Neuronal stem cell (in vitro differentiated cells): ENCODE measurements at places on chromosomes 3 and 15.

- DNase-seq: no peak
Observed at GRCh38 chr15:29698030-29698701, 124.1 kb downstream of the TJP1 start.

- no peak for DNase-seq
Observed at GRCh38 chr15:39127925-39128617, 452.8 kb upstream of the THBS1 start.

DNA sequence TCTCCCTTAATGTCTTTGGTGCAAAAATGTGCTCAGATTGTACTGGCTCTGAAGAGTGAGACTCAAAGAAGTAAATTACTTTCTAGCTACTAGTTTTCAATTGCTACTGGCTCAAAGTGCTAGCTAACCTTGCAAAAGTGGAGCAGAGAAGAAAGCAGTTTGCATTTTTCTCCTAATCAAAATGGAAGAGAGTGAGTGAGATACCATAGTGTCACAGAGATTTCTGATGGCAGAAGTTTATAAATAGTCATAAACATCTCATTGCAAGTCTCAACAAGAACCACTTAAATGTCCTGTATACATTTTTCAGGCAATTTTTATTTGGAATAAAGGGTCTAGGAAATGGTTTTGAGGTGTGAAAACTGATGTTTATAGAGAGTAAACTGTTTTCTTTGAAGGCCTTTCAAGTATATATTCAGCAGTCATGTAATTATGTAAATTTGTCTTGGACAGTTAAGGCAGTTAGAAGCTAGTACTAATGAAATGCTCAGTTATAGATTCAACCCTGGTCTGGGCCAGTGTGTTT is 237.7 kb upstream of the GOLIM4 start:
- DNase-seq: no peak

GRCh38 chr3:43923104-43923882 is 232.6 kb downstream of the ABHD5 start:
- DNase-seq: no peak

- no peak for DNase-seq
Observed at GRCh38 chr3:65641777-65642176, 396.9 kb downstream of the MAGI1 start.

- DNase-seq: no peak
Observed at GRCh38 chr15:45650889-45651525, 16.2 kb downstream of the SQOR start.

GRCh38 chr3:78659386-78659987 is 1108.3 kb downstream of the ROBO1 start:
- DNase-seq: peak; percentile 39

DNA sequence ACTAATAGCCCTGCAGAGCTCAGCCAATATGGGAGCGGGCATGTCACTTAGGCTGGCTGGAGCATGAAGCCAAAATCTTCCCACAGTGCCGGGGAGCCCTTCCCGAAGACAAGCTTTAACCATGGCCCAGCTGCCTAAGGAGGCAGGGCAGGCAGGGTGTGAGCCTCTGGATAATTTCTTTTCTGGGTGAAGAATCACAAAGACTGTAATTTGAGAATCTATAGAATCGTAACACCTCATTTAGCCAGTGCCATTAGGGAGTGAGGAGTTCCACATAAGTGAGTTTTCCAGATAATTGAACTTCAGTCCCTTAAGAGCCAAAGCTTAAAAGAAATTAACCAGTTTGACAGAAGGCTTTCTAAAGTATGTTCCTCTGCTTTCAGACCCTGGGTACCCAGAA is 40.2 kb upstream of the TLE3 start:
- DNase-seq: no peak

DNA sequence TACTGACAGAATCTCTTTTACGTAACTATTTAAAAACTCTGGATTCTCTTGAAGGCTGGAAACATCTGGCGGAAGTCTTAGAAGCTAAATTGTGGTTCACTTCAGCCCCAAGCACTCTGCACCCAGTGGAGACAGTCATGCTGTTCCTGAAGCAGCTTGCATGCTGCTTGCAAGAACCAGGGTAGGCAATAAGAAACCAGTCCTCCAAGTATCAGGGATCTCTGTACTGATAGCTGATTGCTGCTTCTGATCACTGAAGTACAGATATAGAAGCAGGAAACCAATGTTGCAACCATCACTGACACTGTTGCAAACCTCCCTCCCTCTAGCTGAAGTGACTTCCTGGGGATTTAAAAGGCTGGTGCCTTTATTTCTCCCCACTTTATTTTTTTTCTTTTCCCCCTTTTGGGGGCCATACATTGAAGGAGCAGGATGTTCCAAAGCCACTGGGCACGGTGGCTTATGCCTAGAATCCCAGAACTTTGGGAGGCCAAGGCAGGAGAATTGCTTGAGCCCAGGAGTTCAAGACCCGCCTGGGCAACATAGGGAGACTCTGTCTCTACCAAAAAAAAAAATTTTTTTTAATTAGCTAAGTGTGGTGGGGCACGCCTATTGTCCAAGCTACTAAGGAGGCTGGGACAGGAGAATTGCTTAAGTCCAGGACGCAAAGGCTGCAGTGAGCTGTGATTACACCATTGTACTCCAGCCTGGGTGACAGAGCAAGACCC is 15.3 kb downstream of the SPCS1 start:
- no peak for DNase-seq

DNA sequence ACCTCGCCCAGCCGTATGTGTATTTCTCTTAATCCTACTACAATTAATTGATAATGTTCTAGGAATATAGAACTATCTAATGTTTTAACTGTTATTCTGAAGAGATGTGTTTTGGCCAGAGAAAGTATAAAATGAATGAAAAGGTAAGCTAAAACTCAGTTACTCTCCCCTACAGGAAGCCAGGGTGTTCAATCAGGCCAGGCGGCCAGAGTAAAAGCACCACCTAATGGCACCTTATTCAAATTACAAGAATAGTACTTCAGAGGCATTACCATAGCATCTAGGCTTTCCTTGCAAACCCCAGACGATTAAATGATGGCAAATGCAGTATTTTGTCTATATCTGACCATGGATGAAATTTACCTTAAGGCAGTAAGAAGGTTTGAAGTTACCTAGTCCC is 10.4 kb downstream of the SLC12A8 start:
- DNase-seq: no peak

DNA sequence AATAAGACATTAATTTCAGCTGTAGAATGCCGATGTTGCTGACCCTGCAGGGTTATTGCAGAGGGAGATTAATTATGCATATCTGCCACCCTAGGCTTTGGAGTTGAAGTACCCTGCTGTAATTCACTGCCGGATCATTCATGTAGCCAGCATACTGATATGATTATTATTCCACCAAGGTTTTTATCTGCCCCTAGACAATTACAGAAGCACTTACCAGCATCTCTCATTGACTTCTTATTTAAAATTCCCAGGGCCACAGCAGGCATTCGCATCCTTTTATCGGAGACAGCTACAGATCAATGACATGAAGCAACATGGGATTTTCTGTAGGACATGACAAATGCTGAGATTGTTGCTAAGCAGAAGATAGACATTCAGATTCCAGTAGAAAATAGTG is 31.3 kb downstream of the IL1RAP start:
- no peak for DNase-seq

- no peak for DNase-seq
Observed at GRCh38 chr3:124413989-124414598, 316.2 kb upstream of the UMPS start.

GRCh38 chr3:56288258-56288657 is 180.0 kb downstream of the ERC2 start:
- DNase-seq: no peak

DNA sequence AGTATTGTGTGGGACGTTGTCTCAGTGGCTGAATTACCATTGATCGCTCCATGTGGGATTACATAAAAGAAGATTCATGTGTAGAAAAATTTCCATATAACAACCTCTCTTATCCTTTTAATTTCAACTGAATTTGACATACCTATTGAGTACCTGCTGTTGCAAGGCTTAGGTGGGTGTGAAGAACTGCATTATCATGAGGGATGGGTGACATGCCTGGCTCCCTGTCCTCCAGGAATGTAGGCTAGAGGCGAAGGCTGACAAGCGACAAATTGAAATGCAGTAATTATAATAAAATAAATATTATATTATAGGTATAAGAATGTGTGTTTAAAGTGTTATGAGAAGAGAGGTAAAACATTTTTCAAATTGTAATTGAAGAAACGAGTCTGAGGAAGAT is 52.7 kb upstream of the SPESP1 start:
- no peak for DNase-seq

DNA sequence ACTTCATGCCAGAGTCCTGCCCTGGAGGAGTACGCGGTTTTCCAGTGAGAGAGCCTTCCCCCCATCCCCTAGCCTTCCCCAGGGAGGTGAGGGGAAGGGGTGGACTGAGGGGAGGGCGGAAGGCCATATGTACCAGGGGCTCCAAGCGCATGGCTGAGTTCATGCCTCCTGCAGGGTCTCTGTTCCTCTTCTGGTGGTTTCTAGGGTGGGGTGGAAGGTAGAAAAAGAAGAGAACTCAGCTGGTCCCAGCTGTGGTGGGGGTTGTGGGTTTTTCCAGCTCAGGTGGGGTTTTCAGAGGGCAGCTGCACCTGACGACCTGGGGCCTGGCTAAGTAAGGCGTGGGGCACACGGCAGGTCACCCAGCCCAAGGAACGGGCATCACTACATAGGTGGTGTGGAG is 10.7 kb upstream of the IQSEC1 start:
- DNase-seq: no peak

GRCh38 chr3:49359623-49360022 is 1.5 kb upstream of the GPX1 start:
- DNase-seq: no peak

- DNase-seq: no peak
Observed at GRCh38 chr15:26628071-26628470, 144.8 kb downstream of the GABRB3 start.

GRCh38 chr3:17874636-17875035 is 132.2 kb upstream of the TBC1D5 start:
- DNase-seq: no peak

DNA sequence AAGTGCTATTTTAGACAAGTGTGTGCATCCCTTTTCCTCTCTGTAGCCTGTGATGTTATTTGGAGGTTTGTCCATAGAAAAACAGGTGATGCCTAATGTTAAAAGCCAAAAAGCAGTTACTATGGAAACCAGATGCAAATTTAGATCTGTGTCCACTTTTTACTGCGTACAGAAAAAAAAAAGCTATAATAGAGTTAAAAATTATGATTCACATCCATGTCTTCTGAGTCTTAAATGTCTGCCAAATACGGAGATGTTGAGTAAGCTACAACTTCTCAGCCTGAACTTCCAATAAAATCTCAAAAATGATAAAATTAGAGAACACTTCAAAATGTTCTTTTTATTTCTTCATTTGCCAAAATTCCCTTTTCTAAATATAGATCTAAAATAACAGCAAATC is 74.2 kb upstream of the GAP43 start:
- no peak for DNase-seq

DNA sequence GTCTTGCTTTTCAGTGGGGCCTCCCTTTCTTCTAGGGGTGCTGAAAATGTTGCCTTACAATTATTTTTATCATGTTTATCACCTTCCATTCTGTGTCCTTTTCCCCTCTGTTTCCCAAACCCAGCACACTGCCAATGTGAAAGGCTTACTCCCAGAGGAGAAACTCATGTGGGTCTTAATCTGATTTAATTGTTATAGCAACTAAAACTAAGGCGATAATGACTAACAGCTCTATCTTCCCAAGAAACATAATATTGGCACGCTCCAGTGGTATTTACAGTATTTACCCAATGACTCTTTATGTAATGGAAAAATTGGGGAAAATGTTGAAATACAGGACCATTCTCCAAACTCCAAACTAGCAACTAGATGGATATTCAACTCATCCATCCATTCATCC is 58.4 kb downstream of the MESD start:
- no peak for DNase-seq

- peak; percentile 26 for DNase-seq
Observed at GRCh38 chr15:63402498-63403253, 21.0 kb upstream of the CA12 start.

DNA sequence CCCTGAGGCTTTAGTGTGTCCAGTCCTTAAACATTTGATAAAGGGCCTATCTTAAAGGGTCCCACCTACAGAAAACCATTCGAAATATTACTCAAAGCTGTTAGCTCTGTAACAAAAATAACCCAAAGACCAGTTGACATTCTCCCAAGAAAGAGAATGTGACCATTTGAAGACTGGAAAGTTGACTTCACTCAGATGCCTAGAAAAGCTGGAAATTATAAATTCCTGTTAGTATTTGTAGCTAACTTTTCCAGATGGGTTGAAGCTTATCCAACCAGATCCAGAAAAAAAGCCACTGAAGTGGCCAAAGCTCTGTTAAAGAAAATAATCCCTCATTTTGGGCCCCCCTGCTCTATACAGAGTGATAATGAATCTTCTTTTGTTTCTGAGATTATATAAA is 408.4 kb downstream of the PLOD2 start:
- DNase-seq: no peak

DNA sequence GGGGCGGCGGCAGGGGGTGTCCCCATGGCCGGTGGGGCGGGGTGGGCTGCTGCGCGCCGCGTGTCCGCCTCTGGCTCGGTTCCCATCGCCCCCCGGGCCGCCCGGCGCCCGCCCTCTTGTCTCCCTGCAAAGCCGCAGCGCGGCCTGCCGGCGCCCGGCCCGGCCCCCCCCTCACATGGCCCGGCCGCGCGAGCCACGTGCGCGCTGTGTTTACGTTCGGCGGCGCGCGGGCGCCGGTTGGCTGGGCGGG is 502 bp downstream of the NR1D2 start:
- DNase-seq: no peak

GRCh38 chr15:75966073-75966472 is 46.2 kb downstream of the NRG4 start:
- DNase-seq: no peak

- DNase-seq: peak; percentile 27
Observed at GRCh38 chr3:40237889-40238571, 71.5 kb upstream of the EIF1B start.

- DNase-seq: no peak
Observed at GRCh38 chr3:38655708-38656300, 6.3 kb upstream of the SCN5A start.

DNA sequence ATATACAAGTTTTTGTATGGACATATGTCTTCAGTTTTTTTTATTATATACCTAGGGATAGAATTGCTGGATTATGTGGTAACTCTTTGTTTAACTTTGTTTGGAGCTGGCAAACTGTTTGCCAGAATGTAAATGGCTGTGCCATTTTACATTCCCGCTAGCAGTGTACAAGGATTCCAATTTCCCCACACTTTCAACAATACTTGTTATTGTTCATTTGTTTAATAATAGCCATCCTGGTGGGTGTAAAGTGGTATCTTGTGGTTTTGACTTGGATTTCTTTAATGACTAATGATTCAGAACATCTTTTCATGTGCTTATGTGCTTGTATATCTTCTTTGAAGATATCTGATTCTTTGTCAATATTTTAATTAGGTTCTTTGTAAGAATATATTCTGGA is 64.4 kb downstream of the ZNF609 start:
- no peak for DNase-seq

DNA sequence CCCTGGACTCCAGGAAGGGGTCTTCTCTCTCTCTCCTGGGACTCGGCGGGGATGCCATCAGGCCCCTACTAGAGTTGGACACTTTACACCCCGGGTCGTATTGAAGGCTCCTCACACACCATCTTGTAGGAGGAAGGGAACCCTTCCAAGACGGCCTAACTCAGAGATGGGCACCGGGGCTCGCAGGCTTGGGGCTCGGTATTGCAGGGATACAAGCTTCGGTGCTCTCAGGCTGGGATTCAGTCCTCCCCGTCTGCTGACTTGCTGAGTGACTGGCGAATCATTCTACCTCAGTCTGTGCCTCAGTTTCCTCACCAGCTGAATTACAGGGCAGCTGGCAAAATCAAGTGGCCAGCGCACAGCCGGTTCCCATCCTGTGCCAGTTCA is 419 bp upstream of the CALML4 start:
- no peak for DNase-seq
